ENCODE measurements at places on chromosomes 16 and 17. TPM values are rescaled to one million over a fixed set of nuclear protein-coding genes. Genes with fewer than 3 reads are reported as not detected.

The TPSG1 gene
- not detected for total RNA-seq

The TBC1D3G gene
- total RNA-seq, result not detected

The KRTAP9-2 gene
- total RNA-seq, result not detected

The NDUFB10 gene
- 126 TPM for total RNA-seq

The NPIPB6 gene
- 4.7 TPM for total RNA-seq

The RASL10B gene
- 24.3 TPM for total RNA-seq

The HIC1 gene
- 34.4 TPM for total RNA-seq

The SBK1 gene
- not detected for total RNA-seq

The G6PC1 gene
- total RNA-seq, result not detected

The NLRC3 gene
- 1.2 TPM for total RNA-seq

GRCh38 chr17:50052822-50053653 is 2.9 kb upstream of the ITGA3 start:
- DNase-seq, result no peak

DNA sequence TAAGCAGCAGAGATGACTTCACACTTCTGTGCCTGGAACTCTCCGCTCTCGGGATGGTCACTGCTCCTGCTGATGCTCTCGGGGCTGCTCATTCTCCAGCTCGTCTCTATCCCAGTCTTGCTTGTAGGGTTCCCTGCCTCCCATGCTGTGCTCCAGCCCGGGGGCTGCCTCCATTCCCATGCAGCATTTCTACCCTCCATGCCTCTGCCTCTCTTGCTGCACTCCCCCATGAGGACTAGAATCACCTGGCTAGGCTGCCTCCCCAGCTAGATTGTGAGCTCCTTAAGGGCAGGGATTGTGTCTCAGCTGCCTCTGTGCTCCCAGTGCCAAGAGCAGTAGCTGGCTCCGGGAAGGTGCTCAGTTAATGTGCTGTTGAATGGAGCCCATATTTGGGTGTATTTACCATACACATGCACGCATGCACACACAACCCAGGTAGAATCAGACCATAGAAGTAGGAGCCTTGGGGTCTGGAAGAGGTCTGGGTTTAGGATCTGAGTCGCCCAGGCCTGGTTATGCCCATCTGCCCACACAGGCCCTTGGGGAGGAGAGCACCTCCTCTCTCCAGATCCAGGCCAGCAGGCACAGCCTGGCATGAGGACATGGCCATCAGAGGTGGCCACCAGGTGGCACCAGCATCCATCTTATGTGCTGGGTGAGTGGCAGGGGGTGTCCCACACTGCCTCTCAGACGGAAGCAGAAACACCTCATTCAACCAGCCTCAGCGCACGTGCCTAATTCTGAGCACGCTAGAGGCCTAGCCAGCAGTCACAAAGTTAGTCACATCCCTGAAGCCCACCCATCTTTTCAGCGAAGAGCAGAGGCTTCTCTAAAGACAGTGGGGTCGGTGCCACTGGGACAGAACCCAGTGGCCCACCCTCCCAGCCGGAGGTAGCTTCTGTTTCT is 9.3 kb downstream of the GIT1 start:
- no peak for DNase-seq

GRCh38 chr16:30910427-30911029 is 12.8 kb upstream of the FBXL19 start:
- DNase-seq, result no peak

DNA sequence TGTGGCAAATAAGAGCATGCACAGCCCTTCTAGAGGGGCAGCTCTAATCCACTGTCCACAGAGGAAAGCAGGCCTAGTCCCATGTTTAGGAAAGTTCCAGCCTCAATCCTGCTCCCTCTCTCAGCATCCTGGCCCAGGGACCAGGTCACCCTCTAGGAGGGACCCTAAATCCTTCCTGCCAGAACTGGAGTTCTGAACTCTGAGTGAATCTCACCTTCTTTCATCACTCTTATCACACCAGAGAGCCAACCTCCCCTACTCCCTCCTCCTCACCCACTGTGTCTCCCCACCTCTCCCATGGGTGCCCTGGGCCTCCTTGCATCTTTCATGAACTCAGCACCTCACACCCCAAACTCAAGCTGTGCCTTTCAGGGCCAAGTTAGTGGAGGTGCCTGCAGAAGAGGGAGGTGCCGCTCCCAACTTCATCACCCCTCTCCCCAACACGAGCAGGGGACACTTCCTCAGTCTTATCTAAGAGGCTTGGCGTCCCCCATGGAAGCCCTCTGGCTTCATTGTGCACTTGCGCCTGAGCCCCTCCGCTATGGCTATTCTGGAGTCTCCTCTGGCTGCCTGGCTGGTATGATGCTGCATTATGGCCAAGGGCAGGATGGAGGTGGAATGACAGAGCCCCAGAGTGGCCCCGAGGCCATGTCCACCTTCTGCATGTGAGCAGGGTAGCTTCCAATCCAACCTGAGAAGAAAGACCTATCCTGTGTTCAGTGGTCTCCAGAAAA is 31.7 kb downstream of the PIK3R6 start:
- DNase-seq, result peak; percentile 57

DNA sequence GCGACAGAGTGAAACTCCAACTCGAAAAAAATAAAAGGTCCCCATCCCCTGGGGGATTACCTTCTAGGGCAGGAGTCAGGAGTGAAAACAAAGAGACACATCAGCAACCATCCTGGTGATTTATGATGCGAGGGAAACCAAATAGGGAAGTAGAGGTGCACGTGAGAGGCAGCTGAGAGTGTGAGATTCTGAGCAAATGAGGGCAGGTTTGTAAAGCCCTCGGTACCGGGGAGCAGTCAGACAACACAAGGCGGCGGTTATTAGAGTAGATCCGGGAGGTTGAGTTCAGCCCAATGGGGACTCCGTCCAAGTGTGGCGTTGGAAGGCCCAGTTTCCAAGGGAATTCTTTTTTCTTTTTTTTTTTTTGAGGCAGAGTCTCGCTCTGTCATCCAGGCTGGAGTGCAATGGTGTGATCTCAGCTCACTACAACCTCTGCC is 7.4 kb upstream of the ARMC7 start:
- DNase-seq, result no peak

DNA sequence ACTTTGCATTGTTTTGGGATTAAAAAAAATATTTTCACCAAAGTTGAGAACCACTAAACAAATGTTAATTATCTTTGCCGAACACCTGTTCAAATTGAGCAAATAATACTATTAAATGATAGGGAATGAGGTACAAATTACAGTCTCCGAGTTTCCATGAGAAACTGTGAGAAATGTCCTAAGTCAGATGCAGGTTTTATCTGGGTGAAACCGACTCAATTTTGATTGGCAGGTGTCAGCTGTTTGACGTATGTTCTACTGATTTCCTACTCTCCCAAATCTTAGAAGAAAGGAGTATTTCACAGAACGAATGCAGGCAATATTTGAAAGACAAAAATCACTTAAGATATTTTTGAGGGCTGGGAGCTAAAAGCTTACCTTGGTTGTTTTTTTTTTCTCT is 622.0 kb upstream of the GOT2 start:
- DNase-seq, result no peak

GRCh38 chr17:6867849-6868248 is 36.3 kb upstream of the TEKT1 start:
- DNase-seq, result no peak

GRCh38 chr16:65728167-65728566 is 606.3 kb upstream of the CDH11 start:
- no peak for DNase-seq

DNA sequence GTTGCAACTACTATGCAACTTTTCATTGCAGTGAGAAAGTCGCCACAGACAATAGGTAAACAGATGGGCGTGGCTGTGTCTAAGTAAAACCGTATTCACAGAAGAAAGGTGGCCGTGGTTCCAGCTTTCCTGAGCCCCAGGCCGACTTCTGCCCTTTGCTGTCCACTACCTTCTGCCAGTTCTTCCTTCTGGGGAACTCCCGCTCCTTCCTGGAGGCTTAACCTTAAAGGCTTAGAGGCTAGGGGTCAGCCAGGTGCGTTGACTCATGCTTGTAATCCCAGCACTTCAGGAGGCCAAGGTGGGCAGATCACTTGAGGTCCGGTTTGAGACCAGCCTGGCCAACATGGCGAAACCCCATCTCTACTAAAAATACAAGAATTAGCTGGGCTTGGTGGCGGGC is 2.1 kb upstream of the SEPTIN12 start:
- DNase-seq, result no peak

GRCh38 chr17:2158396-2158780 is 103.5 kb downstream of the HIC1 start:
- no peak for DNase-seq

DNA sequence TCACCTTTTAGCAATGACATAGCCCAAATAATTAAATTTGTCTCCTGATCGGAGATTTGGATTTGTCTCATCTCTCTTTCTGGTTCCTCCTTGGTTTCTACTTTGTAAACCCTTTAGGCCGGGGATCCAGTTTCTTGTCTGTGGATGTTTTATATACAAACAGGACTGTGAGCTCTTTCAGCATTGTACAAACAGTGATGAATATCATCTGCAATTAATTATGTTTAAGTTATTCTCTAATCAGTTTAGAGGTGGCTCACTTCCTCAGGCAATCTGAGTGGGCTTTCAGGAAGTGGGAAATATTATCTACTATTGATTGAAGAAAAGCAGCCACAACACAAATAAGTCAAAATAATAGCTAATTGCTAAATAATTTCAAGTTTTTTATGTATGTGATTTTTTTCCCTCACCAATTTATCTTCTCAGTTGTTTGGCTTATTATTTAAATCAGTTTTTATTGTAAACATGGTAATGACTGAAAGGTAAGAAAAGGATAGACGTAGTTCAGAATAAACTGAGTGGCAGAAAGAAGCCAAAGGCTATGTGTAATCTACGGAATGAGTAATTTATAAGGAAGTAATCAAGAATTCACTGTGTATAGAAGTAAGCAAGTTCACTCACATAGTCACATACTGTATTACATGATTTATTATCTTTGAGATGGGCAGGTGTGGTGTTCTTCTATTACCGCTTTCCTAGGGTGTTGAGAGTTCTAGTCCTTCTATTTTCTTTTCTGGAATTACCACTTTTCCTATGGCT is 3.4 kb upstream of the ABCC11 start:
- no peak for DNase-seq

DNA sequence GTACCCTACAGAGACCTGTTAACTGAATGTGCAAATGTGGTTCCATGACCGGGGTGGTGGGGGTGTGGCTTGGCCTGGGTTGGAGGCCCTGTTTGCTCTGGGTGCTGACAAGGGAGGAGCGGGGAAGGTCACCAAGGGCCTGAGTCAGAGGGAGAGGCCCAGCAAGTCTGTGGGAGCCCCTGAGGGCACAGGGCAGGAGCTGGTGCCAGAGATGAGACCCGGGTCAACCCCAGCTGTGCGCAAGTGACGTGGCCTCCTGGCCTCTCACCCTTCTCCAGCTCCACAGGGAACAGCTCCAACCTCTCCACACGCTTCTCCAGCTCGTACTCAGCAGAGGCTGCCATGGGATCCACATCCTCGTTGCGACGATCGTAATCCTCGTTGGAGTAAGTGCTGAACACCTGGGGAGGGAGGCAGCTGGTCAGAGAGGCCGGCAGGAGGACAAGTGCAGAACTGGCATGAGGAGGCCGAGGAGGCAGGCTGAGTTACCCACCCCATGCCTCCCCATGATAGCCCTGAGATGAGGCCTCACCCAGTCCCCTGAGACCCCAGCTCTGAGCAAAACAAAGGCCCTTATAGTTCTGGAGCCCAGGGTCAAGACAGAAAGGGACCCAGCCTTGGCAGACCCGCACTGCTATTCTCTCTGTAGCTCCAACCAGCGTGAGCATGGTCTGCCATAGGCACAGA is 5.5 kb downstream of the PPP1R9B start:
- DNase-seq, result no peak

GRCh38 chr17:50312308-50312707 is 33.6 kb upstream of the XYLT2 start:
- no peak for DNase-seq

DNA sequence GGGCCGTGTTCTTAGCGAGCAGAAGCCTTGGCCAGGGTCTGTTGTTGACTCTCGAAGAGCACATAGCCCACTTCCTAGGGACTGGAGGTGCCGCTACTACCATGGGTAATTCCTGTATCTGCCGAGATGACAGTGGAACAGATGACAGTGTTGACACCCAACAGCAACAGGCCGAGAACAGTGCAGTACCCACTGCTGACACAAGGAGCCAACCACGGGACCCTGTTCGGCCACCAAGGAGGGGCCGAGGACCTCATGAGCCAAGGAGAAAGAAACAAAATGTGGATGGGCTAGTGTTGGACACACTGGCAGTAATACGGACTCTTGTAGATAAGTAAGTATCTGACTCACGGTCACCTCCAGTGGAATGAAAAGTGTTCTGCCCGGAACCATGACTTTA is 18.5 kb downstream of the RSPRY1 start:
- DNase-seq, result no peak

GRCh38 chr16:24775455-24775854 is 46.0 kb downstream of the TNRC6A start:
- no peak for DNase-seq

Data from mesenteric fat pad (tissue), 1 donor.